ENCODE measurements at places on chromosomes 7 and 10. TPM values are rescaled to one million over a fixed set of nuclear protein-coding genes. Genes with fewer than 3 reads are reported as not detected.

LIPN gene
- polyA plus RNA-seq, result not detected

RELN gene
- polyA plus RNA-seq, result 12.0 TPM

APBB1IP gene
- 0.94 TPM for polyA plus RNA-seq

TLX1 gene
- polyA plus RNA-seq, result not detected

MALRD1 gene
- 3.7 TPM for polyA plus RNA-seq

HMX2 gene
- 0.62 TPM for polyA plus RNA-seq

TMEM196 gene
- polyA plus RNA-seq, result 0.10 TPM

STOX1 gene
- polyA plus RNA-seq, result 6.1 TPM

TUBB8 gene
- 0.67 TPM for polyA plus RNA-seq

CREB5 gene
- 11.9 TPM for polyA plus RNA-seq

SFRP4 gene
- 3.4 TPM for polyA plus RNA-seq

ZNF32 gene
- 69.5 TPM for polyA plus RNA-seq

SH2D4B gene
- polyA plus RNA-seq, result 0.26 TPM

PCLO gene
- 10.0 TPM for polyA plus RNA-seq

DNA sequence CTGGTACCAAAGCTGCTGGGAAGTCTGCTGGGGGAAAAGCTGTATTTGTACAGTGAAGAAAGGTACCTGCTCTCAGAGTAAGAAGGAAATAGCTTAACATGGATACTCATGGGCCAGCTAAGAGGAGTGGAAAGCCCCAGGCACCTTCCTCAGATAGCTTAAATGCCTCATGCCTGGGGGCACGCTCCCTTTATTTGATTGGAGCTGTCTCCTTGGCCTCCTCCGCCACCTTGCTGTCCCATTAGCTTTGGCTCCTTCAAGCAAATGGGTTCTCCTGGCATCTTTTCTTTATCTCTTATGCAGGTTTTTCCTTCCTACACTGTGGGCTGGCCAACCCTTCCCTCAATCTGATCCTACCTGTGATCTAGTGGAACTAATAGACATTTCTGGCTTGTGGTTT is 318.5 kb downstream of the SH2D4B start:
- no peak for DNase-seq

DNA sequence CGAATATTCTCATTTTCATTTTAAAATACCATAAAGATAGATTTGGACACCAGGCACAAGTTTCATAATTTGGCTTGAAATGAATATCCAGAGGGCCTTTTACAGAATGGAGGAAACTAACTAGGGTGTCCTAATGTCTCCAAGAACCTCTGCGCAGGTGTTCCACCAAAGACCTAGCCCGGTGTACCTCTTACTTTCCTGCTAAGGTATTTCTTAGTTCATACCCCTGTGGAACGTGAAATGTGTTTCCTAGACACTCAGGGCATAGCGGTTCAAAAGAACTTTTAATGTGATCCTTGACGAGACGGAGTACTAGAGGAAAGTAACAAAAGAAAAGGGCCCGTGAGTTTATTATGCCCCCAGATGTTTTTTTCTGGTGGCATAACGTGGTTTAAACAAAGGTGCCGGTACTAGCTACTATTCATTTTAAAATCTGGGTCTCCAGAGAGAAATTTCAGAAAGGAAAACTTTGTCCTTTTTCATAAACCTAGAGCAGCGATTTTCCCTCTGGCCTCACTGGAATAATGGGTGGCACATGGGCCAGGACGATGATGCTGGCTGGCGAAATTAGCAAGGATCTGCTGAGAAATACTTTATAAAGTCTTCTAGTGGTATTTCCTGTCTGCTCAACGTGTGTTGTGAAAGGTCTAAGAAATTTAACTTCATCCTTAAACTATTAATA is 1.4 kb downstream of the APBB1IP start:
- DNase-seq, result no peak

DNA sequence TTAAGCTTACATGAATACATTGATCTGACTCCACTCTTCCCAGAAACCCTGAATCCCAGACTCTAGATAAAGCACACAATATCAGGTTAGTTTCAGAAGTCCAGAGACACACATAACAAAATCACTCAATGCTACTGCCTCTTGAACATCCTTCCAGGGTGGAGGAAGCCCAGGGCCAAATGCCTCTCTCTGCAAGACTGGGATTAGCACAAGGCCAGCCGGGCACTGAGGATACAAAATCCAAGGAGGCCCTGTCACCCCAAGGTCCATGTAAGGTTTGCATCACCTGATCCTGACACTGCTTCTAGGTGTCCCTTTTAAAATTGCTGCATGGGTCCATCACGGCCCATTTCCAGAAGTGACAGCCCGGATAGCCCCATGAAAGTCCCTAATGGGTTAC is 2.6 kb upstream of the PLXNA4 start:
- DNase-seq, result no peak

GRCh38 chr10:31299119-31299518 is 19.9 kb upstream of the ZEB1 start:
- no peak for DNase-seq

DNA sequence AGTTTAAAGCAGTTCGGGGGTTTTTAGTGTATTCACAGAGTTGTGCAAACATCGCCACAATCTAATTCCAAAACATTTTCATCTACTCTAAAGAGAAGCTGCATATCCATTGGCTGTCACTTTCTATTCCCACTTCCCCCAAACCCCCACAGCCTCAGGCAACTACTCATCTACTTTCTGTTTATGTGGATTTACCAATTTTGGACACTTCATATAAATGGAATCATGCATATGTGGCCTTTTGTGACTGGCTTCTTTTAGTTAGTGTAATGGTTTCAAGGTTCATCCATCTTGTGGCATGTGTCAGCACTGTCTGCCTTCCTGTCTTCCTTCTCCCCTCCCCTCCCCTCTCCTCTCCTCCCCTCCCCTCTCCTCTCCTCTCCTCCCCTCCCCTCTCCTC is 78.5 kb upstream of the FZD1 start:
- no peak for DNase-seq

DNA sequence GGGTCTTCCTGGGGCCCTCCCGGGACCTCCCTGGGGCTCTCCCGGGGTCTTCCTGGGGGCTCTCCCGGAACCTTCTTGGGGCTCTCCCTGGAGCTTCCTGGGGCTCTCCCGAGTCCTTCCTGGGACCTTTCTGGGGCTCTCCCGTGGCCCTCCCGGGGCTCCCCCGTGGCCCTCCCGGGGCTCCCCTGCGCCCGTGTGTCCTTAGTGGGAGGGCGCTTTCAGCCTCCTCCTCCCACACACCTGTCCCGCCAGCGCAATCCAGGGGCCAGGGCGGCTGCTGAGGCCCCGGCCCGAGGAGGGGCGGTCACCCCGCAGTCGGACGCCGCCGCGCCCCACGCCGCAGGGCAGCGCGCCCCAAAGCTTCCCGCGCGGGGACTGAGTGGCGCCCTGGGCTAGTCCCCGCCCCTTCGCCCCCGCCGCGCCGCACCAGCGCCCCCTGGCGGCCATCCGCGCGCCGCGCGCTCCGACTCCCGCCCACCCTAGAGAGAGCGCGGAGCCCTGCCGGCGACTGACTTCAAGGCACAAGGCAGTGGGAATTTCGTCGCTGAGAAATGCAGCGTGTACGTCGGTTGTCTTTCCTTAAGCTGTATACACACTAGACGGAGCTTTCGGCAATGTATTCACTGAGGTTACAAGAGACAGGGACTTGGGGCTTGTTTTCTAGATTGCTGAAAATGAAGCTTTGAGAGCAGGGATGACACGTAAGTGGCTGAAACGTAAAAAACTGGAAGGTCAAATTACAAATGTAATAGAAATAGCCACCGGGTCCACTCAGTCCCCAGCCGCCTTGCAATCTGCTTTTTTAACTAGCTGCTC is 47.1 kb downstream of the INSIG1 start:
- peak; percentile 66 for DNase-seq

DNA sequence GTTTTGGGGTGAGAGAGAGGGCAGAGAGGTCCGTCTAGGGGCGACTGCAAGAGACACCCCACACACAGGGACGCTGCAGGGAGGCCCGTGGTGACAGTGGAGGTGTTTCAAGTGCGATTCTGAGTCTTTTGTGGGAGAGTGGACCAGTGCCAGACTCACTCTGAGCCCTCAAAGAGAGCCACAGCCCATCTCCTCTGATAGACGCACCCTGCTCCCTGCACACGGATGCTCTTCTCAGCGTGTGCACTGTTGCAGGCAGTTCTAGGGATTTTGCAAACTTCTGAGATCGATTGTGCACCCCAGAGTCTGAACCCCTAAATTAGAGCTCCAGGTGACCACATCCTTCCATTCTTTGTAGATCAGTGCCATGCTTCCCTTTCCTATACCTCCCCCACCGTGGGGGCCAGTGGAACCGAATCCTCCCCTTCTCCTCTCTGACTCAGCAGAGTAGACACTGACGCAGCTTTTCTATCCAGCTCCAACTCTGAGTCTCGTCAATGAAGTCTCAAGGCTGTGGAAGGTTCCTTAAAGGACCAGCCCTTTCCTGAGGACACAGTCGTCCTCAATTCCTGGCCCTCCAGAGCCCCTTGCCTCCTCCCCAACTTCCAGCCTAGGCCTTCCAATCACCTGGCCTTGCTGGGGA is 83.8 kb downstream of the TMEM130 start:
- DNase-seq, result no peak

- DNase-seq, result no peak
Observed at GRCh38 chr7:72281308-72281707, 130.8 kb downstream of the CALN1 start.

DNA sequence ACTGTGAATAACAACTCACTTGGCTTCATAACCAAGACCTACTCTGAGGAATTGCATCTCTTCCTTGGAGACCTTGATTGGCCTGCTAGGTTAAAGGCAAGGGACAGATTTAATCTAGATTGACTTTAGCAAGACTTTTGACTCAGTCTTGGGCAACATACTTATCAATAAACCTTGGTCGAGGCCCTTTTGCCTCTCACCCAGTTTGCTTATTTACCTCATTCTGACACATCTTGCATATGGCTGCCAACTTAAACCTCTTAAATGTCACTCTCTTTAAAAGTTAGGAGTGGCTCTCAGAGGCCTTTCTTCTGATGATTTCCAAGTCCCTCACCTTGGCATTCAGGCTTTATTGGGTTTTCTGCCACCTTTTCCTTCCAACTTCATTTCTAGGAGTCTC is 124.5 kb downstream of the BAMBI start:
- no peak for DNase-seq

DNA sequence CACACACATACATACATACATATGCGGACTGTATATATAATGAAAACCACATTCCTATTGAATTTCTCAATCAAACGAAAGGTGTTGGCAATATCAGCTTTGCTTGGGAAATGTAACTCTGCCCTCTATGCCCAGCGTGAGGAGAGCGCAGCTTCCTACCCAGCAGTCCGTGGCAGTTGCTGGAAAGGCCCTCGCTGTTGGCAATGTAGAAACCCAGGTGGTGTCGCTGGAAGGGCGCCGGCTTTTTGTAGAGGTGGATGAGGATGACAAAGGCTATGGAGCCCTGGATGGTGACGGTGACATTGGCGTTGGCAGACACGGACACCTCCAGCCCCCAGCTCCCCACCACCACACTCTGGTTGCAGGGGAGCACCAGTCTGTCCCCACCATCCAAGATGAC is 100.9 kb downstream of the ITIH5 start:
- no peak for DNase-seq

DNA sequence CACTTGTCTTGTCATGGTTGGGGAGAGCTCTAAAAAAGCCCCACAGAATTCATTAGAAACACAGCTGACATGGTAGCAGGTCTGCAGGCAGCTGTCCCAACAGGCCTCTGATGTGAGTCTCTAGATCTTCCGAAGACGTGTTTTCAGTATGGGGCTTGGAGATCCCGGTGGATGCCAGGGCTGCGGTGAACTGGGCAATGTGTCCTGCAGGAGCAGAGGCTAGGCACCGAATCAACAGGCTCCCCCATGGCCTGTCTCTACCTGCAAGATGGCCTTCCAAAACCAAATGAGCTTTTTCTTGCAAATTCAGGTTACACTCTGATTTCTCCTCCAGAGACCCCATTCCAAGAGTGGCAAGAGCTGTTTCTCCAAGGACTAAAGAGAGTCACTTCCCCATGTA is 2.9 kb downstream of the CPXM2 start:
- DNase-seq, result no peak

DNA sequence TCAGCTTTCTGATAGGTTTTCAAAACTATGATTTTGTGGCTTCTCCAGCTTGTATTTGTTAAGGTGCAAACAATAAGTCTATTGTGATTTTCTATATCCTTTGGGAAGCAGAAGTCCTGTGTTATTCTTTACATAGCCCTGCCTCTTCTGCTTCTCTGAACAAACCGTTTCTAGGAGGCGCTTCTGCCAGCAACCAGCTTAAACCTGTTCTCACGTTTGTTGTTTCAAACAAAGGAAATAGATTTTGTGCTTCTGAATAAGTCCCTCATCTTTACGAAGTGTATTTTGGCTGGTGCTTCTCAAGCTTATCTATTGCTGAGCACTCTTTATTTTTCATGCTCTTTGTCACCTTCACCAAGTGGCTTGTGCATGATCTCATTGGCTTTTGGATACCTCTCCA is 61.0 kb downstream of the VTI1A start:
- no peak for DNase-seq

- no peak for DNase-seq
Observed at GRCh38 chr7:139798221-139798620, 20.4 kb upstream of the HIPK2 start.

DNA sequence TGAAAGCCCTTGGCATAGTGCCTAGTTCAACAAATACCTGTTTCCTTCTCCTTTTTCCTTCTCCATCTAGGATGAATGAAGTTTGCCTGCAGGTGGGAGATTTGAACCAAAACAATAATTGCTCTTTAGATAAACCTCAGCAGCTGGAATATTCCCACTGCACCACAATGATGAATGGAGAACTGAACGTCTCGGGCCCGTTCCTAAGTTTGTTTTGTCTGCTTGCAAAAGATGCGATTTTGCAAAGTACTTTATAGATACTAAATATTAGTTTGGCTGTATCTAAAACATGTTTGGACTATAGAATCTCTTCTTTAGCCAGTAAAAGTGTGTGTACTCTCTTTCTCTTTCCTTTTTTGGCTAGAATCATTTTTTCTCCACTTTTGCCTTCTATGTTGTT is 75.8 kb upstream of the BMPER start:
- no peak for DNase-seq

DNA sequence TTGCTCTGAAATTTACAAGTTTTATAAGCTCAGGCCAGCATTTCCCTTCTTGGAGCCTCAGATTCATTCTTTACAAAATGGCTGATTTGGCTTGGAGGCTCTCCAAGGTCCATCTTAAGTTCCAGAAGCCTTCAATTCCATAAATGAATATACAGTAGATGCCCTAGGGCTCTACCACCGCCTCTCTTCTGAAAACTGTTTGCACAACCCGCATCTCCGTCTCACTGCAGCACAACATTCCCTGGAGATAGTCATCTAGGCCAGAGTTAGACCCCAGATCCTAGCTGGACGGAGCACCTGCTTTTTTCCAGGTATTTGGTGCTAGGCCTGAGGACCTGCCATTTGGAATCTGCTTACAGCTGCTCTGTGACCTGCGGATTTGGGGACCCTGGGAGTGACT is 50.5 kb upstream of the NRP1 start:
- DNase-seq, result no peak

DNA sequence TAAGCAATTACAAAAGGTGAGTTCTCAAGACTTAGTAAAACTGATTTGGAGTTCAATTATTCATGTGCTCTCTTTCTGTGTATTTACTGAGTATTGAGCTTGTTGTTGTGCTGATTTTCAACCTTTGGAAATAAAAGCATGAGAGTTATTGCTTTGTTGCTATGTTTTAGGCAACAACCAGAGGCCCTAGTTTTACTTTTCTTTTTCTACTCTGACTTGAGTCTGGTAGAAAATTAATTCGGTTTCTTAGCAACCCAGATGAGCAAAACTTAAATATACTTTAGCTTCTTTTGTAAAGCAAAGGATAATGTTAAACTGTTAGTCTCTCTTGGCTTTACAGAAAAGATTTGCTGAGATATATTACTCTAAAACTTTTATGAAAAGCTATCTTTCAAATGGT is 66.4 kb upstream of the SCIN start:
- no peak for DNase-seq

- peak; percentile 6 for DNase-seq
Observed at GRCh38 chr7:33185786-33186185, 56.4 kb downstream of the BBS9 start.

All from renal cortex interstitium (tissue), 15 donors.